ENCODE measurements at places on chromosomes 3 and 15.
A peak's percentile ranks its signal among the peaks of the same experiment; 100 is the strongest.

DNA sequence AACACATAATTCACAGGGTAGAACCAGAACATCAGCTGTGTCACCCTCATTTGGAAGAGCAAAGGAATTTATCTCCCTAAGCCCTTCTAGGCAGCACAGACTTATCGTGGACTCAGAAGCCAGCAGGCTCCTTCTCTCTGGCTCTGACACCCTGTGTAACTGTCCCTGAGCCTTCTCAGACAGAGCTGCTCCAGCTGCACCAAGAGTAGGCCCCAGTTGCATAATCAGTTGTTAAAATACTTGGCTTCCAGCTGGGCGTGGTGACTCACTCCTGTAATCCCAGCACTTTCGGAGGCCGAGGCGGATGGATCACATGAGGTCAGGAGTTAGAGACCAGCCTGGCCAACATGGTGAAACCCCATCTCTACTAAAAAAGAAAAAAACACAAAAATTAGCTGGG is 49.4 kb upstream of the ACVR2B start:
- DNase-seq = no peak

DNA sequence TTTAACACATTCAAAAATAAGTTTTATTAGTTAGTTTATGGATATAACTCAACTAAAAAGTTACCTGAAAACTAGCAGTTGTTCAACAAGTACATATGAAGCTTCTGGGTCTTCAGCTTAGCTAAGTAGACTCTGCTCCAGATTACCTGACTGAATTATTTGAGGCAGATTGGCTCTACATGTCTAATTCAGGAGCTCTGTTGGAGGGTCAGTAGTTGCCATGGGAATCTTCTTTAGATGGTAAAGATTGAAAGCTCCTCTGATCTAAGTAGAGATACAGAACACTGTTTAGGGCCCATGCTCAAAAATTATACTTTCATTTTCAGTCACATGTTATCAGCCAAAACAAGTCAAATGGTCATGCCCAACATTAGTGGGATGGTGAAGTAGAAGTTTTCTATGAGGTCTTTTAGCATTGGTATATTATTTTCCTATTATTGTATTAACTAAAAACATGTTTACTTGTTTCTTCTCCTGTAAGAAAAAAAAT is 1476.9 kb downstream of the OTOL1 start:
- no peak for DNase-seq

DNA sequence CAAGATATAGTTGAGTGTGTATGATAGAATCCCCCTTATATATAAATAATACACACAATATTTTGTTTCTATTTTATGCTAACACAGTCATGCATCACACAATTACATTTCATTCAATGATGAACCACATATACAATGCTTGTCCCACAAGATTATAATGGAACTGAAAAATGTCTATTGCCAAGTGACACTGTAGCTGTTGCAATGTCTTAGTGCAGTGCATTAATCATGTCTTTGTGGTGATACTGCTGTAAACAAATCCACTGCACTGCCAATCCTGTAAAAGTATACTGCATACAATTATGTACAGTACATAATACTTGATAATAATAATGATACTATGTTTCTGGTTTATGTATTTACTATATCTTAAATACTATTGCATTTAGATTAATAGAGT is 512.1 kb upstream of the CNTN3 start:
- no peak for DNase-seq

DNA sequence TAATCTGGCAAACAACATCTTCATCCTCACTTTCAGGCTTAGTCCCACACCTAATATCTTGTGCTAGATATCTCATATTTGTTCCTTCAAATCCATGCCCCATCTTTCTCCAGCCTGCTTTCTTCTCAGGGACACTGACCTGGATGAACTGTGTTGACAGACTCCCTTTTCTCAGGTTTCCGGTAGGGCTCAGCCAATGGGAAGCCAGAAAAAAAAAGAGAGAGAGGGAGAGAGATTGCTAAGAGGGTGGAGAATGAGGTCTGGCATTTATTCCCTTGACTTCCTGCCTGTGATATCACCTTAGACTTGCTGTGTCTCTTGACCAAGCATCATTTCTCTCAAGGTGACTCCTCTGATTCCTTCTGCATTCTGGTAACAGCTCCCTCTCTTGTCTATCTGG is 145.6 kb upstream of the ABI3BP start:
- no peak for DNase-seq

GRCh38 chr3:160084998-160085397 is 96.4 kb downstream of the IL12A start:
- no peak for DNase-seq

- DNase-seq = no peak
Observed at GRCh38 chr3:48727511-48727910, 10.5 kb upstream of the IP6K2 start.

- DNase-seq = no peak
Observed at GRCh38 chr3:184052767-184053166, at the start of gene HTR3C. Gene HTR3C, plus strand, starts transcription at chr3:184053047. Its CDS starts 34 bp downstream, at chr3:184053081.

- DNase-seq = no peak
Observed at GRCh38 chr15:40785814-40786213, 16.0 kb downstream of the C15orf62 start.

- no peak for DNase-seq
Observed at GRCh38 chr3:143881095-143881494, 32.8 kb upstream of the SLC9A9 start.

DNA sequence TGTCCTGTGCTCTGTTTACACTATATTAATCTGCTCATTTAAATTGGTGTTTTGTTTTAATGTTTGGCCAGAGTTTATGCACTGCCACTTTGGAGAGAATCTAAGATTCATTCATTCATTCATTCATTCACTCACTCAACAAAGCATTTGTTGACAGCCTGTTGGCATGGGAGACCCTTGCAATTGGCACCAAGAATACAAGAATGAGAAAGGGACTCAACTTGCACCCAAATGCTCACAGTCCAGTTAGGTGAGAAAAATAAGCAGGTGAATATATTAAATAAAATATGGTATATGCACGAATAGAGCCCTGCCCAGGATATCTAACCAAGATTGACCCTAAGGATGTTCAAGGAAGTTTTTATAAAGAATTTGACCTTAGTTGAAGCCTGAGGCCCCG is 80.4 kb downstream of the TGFBR2 start:
- DNase-seq = no peak

DNA sequence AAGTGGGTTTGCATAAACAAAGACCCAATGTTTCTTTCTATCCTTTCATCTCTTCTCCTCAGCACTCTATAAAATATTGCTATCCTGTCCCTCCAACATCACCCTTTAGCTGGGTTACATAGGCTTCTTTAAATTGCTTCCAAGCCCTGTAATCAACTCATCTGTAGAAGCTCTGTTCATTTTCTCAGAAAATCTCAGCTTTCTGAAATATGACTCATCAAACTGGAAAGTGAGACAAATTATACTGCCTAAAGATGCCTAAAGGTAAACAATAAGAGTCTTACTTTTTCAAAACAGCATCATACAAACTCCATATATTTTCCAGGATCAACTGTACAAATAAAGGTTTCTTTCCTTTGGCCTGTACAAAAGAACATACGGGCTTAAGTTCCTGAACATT is 33.8 kb downstream of the EFL1 start:
- peak; percentile 14 for DNase-seq

GRCh38 chr3:37086918-37087317 is 87.5 kb downstream of the LRRFIP2 start:
- no peak for DNase-seq

DNA sequence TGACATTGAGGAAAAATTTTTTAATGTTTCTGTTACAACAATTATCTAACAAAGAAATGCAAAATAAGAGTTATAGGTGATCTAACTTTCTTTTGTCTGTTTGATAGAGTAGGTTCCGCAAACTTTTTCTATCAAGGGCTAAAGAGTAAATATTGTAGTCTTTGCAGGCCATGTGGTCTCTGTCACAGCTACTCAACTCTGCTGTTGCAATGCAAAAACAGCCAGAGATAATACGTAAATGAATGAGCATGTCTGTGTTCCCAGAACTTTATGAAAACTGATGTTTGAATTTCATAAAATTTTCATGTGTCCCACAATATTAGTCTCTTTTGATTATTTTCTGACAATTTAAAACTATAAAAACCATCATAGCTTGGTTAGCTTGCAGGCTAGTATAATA is 73.3 kb downstream of the SLC24A1 start:
- no peak for DNase-seq

DNA sequence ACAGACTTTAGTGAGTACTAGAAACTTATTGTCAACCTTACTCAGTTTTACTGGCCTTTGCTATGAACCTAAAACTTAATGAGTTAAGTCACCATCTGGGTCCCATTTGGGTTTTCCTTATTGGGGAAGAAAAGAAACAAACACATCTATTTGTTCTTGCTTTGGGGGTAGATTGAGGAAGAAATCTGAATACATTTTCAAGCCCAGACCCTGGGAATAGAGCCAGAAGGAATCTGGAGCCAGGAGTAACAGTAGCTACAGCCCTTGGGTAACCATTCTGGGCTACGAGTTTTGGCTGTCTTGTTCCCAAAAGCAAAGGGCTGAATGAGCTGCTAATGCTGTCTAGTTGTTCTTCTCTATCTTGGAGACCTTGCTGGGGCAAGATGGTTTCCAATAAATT is 16.5 kb downstream of the SLC12A1 start:
- no peak for DNase-seq

GRCh38 chr3:75001330-75001729 is 386.9 kb upstream of the CNTN3 start:
- DNase-seq = no peak

- DNase-seq = no peak
Observed at GRCh38 chr15:81092559-81092902, 41.5 kb upstream of the CFAP161 start.

DNA sequence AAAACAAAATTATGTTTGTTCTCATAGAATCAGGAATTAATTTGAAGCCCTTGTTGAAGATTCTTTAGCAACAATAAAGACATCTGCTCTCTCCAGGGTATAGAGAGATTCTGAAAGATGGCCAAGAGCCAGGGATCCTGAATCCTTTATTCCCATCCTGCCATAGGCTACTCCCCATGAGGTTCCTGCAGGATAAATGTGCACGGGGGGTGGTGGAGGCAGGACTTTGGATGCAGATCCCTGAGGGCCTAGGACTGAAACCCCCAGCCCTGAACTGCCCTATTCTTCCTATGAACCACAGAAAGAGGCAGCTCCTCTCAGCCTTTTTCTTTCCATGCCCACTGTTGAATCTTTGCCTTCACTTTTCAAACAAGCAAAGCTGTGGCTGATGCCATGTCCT is 17.1 kb downstream of the TMEM108 start:
- no peak for DNase-seq

GRCh38 chr3:28151608-28152228 is 89.7 kb upstream of the CMC1 start:
- no peak for DNase-seq

GRCh38 chr3:1374471-1374870 is 281.6 kb downstream of the CNTN6 start:
- DNase-seq = no peak

DNA sequence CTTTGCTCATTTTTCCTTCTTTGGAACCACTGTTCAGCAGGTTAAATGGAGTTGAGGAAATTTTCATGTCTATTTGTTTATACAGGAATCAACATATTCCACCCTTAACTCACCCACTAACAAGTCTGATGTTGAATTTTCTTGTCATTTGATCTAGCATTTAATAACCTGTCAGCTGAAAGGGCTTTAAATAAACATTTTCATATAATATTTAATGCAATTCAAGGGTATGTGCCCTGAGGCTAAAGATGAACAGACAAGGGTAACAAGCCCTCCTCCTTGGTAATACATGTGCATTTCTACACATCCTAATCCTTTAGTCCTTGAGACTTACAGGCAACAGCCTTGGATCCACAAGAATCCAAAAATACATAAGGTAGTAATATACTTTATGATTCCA is 435.0 kb upstream of the NR2F2 start:
- no peak for DNase-seq

- DNase-seq = no peak
Observed at GRCh38 chr15:63169788-63170187, 12.5 kb upstream of the RPS27L start.

GRCh38 chr3:61896251-61896650 is 334.9 kb downstream of the PTPRG start:
- DNase-seq = no peak

- DNase-seq = peak; percentile 38
Observed at GRCh38 chr15:79970624-79971434, at the start of gene BCL2A1. Gene BCL2A1, minus strand, starts transcription at chr15:79971196. Its CDS starts 77 bp downstream, at chr15:79971119.

DNA sequence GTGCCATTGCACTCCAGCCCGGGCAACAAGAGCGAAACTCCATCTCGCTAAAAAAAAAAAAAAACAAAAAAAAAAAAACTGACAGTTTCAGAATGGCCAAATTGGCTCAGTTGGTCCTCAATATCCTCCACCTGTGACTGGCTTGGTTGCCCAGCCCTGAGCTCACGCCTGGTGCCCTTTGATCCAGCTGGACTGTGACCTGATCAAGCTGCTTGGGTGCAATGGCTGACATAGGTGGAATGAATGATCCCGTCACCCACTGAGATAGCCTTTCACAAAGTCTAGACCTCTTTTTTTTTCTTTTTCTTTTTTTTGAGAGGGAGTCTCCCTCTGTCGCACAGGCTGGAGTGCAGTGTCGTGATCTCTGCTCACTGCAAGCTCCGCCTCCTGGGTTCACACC is 254.6 kb downstream of the FOXP1 start:
- no peak for DNase-seq

DNA sequence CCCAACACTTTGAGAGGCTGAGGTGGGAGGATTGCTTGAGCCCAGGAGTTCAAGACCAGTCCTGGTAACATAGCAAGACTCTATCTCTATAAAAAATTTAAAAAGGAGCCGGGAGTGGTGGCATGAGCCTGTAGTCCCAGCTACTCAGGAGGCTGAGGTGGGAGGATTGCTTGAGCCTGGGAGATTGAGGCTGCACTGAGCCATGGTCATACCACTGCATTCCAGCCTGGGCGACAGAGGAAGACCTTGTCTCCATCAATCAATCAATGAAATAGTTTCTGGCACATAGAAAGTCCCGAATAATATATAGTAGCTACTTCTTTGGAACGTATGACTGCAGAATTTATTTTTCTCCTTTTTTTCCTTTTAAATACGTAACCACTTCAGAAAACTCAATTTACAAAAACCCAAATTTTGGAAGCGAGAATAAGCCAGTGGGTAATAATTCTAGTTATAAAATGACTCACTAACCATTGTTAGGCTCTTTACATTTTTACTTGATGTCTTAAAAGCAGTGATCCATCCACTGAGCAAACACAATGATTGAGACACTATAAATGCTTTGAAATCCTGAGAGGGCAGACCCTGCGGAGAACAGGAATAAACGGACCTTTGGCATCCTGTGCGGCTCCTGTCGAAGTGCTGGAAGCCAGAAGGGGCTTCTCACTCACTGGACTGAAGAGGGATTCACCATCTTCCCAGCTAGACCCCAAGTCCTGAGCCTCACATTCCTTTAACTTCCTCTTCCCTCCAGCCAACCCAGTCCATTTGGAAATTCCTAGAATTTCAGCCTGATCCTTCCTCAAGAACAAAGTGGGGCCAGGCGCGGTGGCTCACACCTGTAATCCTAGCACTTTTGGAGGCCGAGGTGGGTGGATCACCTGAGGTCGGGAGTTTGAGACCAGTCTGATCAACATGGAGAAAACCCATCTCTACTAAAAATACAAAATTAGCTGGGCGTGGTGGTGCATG is 68.4 kb upstream of the MFGE8 start:
- no peak for DNase-seq

- DNase-seq = no peak
Observed at GRCh38 chr3:127194601-127195187, 1.8 kb downstream of the PRR23E start.
